ENCODE measurements at places on chromosomes 6 and 20.

GRCh38 chr6:37565267-37566110 lies 65.8 kb upstream of the CCDC167 start:
- no peak for DNase-seq

GRCh38 chr6:40803897-40804702 lies 216.9 kb upstream of the LRFN2 start:
- no peak for DNase-seq

GRCh38 chr20:39049148-39049547 lies 87.0 kb downstream of the DHX35 start:
- no peak for DNase-seq

- no peak for DNase-seq
Observed at GRCh38 chr6:14968056-14968637, 277.7 kb upstream of the JARID2 start.

- DNase-seq: no peak
Observed at GRCh38 chr6:25717866-25718740, 36.4 kb upstream of the SLC17A4 start.

GRCh38 chr6:7106752-7107577 lies 796 bp upstream of the RREB1 start:
- no peak for DNase-seq

DNA sequence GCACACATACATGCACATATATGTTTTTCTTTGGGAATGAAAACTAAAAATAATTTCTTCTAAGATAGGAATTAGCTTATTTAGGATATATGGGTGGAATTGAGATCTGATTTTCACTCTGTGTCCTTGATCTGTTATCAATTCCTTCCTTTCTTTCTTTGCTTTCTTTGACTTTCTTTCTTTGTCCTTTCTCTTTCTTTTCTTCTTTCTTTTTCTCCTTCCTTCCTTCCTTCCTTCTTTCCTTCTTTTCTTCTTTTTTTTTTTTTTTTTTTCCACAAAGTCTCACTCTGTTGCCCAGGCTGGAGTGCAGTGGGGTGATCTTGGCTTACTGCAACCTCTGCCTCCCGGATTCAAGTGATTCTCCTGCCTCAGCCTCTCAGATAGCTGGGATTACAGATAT lies 28.1 kb downstream of the PCMT1 start:
- DNase-seq: no peak

GRCh38 chr6:33607784-33608161 lies 13.3 kb upstream of the ITPR3 start:
- no peak for DNase-seq

- DNase-seq: no peak
Observed at GRCh38 chr6:18405477-18406293, 18.5 kb downstream of the RNF144B start.

GRCh38 chr20:44071057-44071456 lies 115.9 kb downstream of the JPH2 start:
- DNase-seq: no peak

- no peak for DNase-seq
Observed at GRCh38 chr6:29834564-29835436, 7.2 kb downstream of the HLA-G start.

- DNase-seq: no peak
Observed at GRCh38 chr20:13610184-13610583, 28.5 kb downstream of the TASP1 start.

DNA sequence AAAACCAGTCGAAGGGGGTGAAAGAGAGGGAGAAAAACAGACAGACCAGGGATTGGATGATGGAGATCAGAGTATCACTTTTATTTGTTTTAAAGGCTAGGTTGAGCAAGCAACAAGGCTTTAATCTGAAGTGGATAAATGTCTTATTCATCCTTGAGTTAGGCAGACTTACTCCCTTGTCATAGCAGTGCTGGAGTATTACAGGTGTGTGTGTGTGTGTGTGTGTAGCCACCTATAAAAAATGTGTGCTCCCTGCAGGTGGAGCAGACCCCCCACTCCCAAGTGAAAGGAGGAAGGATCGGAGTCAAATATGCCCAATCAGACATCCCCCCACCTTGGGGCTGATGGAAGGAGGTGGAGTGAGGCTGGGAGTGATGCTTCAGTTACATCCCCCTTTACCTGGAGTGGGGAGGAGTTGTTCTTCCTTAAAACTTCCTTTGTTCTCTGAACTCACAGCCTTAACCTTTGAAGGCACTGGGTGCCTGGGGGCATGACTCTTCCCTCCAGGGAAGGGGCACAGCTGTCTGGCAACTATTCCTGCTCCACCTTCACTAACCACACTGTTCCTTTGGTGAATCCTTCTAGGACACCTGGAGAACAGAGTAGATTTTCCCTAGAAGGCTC lies 27.3 kb downstream of the PTK7 start:
- no peak for DNase-seq

DNA sequence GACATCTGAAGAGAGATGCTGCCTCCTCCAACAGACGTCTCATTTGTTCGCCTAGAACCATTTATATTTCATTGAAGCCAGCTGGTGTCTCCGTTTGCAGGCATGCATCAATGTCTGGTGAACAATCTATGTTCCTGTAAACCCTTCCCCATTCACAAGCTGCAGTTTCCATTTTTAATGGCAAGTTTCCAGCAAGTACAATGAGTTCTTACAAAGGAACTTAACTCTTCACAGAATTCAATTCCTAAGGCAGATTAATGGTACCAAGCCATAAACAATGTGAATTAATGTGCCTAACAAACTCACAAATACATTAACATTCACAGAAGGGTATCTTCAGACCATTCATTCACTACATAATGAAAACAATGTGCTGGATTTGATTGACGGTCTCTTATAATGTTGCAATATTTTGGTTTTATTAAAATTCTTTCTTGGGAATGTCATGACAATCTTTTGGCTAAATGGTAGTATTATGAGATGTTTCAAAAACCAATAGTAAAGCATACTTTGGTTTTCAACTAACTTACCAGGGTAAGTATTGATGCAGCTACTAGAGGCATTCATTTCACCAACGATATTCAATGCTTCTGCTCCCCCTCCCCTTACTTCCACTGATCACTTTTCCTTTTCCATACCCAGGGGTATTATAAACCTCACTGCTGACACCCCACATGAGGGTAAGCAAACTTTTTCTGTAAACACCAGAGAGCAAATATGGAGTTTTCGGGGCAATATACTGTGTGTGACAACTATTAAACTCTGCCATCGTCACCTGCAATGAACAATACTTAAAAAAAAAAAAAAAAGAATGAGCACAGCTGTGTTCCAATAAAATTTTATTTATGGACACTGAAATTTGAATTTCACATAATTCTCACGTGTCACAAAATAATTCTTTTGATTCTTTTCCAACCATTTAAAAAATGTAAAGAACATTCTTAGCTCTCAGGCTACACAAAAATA lies 4.2 kb downstream of the AKIRIN2 start:
- DNase-seq: no peak

- no peak for DNase-seq
Observed at GRCh38 chr20:51461306-51461705, 81.2 kb downstream of the NFATC2 start.

- no peak for DNase-seq
Observed at GRCh38 chr6:134356405-134356804, 38.5 kb upstream of the SGK1 start.

DNA sequence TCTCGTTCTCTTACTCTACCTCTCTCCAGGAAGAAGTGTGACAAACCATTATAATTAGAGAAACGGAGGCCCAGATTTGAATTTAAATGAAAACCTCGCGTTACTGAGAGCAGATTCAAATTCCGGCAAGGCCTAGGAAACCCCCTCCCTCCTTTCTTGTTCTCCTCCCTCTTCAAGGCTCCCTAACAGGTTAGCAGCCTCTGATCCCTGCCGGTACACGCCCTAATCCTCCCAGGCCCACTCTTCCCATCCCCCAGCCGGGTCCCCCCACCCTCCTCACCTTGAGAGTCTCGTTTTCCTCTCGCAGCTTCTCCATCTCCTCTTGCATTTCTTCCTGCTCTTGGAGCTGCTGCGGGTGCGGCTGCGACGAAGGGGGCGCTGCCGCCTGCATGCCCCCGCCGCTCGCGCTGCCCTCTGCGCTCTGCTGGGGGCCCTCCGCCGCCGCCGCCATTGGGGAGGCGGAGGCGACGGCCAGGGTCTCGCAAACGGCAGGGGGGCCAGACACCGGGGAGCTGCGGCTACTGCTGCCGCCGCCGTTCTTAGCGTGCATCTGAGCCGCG lies 3.8 kb downstream of the MTCL3 start:
- no peak for DNase-seq

DNA sequence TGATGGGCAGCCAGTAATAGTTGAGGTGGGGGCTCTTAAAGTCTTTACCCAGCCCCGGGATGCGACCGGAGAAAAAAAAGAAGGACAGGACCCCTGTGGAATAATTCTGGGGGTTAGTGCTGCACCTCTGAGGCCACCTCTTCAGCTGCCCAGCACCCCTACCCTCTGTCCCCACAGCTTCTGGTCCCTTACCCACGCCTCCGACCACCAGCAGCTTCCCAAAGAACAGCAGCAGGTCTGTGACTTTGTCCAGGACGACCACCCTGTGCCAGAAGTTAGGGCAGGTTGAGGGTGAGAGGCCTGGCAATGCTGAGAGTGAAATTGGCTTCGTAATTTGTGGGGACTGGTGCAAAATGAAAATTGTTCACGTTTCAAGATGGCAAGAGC lies 2.2 kb upstream of the NEU1 start:
- DNase-seq: no peak

- no peak for DNase-seq
Observed at GRCh38 chr20:57619051-57619831, 985 bp downstream of the ZBP1 start.

DNA sequence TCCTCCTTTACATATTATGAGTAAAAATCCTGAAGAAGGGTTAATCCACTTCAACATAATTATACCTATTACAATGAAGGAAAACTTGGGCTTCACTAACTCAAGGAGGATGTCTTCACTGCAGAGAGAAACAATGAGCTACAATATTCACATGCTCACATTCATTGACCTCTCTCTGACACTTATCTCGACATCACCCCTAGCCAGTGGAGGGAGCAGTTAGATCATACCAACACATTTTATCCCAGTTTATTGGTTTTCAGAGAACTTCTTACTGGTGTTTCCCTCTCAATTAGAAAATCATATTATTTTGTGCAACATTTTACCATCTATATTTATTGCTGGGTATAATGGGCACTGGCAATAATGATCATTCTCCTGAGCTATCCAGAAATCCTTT lies 646.5 kb downstream of the TENT5A start:
- no peak for DNase-seq

- no peak for DNase-seq
Observed at GRCh38 chr6:129534926-129535325, 175.1 kb downstream of the ARHGAP18 start.

- no peak for DNase-seq
Observed at GRCh38 chr6:16805243-16805950, 44.1 kb upstream of the ATXN1 start.
